Nephron progenitor cell (in vitro differentiated cells): ENCODE measurements at places on chromosomes 2 and 18.

GRCh38 chr2:28360718-28361293 lies 31.9 kb upstream of the FOSL2 start:
- no peak for DNase-seq

- no peak for DNase-seq
Measured at GRCh38 chr18:61608316-61608715, 275.1 kb downstream of the CDH20 start.

GRCh38 chr18:76348267-76349066 lies 146.6 kb downstream of the ZNF516 start:
- DNase-seq: peak; percentile 48

DNA sequence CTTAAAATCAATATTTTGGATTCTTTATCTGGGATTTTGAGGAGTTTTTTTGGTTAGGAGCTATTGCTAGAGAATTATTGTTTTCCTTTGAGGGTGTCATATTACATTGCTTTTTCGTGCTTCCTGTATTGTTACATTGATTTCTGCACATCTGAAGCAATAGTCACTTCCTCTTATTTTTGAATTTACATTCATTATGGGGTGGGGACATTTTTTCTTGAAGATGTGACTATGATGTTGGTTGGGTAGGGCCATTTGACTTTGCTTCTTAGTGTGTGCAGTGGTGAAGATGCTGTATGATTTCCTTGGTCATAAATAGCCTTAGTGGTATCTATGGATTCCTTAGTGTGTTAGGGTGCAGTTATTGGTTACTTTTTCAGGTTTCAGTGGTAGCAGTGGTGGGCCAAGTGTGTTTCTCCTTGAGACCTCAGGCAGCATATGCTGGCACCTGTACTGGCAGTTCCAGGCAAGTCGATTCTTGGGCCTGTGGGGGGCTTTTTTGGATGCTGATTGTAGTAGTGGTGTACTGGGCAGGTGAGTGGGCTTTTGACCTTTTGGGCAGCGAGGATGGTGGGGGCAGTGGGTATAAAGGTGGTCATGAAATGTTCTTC lies 61.8 kb downstream of the ARHGAP25 start:
- no peak for DNase-seq

DNA sequence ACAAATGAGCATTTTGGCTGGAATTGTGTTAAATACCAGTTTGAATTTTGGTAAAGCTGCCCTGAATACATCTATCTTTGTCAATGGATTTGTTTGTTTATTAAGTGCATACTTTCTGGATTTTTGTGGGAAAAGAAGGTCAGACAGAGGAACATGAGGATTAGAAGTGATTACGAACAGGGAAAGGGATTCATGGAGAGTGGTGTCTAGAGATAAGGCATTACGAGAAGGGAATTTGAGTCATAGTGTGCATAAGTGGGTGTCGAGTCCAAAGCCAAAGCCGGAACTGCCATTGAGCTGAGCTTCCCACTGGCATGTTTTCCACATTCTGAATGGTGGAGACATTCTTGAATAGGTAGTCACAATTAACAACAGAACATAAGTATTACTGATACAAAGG lies 68.9 kb upstream of the EFEMP1 start:
- DNase-seq: no peak

- no peak for DNase-seq
Measured at GRCh38 chr18:49524349-49524748, 37.3 kb upstream of the C18orf32 start.

GRCh38 chr2:241379481-241380480 lies 23.7 kb downstream of the FARP2 start:
- DNase-seq: no peak

GRCh38 chr2:2698182-2699120 lies 367.4 kb upstream of the MYT1L start:
- no peak for DNase-seq

DNA sequence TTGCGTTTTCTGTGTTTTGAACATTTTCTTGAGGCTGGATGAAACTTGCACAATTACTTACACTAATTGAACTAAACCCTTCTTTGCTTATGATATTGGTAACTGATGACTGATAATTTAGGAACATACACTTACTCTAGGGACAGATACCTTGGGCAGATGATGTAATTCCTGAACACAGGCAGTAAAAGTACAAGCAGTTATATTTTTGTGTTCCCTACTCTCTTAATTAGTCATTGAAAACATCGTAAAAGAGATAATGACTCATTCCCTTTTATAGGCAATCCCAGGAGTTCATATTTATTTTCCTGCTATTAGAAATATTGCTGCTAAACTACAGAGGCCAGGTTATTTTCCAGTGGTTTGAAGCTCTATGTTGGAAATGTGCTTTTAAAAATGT lies 46.4 kb downstream of the CCDC85A start:
- DNase-seq: no peak

- no peak for DNase-seq
Measured at GRCh38 chr2:196274387-196274809, 103.0 kb upstream of the STK17B start.

- DNase-seq: no peak
Measured at GRCh38 chr2:55628931-55629330, 11.5 kb upstream of the PPP4R3B start.

GRCh38 chr2:166332106-166332505 lies 43.6 kb downstream of the SCN9A start:
- DNase-seq: no peak

DNA sequence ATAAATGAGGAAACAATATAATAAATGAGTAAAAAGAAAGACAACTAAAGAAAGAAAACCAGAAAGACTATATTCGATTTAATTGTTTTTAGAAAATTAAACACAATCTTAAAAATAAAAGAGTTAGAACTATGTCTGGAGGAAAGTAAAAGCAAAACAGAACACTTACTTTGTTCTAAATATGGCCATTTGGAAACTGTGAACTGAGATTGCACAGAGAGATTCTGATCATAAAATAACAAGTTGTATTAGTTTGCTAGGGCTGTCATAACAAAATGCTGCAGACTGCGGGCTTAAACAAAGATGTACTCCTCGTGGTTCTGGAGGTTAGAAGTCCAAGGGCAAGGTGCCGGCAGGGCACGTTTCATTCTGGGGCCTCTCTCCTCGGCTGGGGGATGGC lies 128.1 kb upstream of the AQP4 start:
- no peak for DNase-seq

DNA sequence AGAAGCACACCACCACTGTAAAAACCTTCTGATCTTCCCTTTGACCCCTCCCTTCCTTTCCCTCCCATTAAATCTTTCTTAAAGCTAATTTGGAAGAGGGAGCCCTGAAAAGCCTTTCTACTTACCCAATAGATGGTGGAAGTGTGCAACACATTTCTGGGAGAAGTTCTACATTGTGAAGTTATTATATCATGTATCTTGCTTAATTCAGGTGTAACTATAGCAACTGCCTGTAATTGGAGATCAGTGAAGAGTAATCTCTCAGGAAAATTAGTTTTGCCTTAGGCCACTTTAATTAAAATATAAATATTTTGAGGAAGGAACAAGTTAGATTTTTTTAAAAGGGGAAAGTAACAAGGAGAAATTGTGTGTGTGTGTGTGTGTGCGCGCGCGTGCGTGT lies 266.0 kb downstream of the SH3BP4 start:
- no peak for DNase-seq

DNA sequence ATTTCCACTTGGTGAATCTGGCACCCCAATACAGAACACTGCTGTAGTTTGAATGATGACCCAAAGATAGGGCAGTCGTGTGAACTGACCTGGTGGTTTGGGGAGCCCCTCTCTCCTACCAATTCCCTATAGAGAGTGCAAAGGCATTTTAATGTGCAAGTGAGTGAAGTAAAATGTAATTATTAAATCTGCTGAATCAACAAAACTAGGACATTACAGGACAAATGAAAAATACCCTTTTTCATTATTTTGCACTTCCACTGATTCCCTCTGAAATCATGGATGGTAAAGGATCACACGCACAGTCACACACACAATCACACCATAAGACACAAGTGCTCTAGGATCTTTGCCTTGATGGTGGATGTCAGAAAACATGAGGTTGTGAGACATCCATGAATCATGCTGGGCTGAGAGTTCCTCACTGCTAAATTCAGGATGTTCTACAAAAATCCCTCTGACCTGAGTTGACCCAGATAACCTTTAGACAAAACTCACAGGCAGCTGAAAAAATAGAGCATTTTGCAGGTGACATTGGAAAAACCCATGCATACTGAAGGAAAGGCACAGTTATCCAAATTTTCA lies 197.4 kb downstream of the FBXO15 start:
- DNase-seq: no peak

- DNase-seq: no peak
Measured at GRCh38 chr2:212392544-212392943, 146.1 kb downstream of the ERBB4 start.

DNA sequence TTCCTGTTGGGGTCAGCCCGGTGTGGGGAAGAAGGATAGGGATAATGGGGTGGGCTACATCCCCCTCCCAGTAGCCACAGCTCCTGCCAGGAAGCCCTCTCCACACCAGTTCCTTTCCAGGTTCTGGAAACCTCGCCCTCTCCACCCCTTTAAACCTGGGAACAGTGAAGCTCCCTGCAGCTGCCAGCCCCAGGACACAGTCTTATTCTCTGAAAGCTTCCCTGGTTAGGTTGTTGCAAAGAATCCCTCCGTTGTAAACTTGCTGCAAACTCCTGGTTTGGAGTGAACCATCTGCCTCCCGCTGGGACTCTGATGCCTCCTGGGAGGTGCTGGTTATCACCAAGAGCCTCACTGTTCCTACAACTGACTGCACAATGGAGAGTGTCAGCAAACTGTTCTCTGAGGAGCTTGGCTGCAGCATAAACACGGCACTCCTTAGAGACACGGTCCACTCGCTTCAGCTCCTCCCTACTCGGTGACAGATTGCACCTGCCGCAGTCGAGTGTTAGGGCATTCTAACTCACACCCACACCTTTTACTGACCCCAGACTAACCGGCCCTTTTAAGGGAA lies 261.8 kb upstream of the RAB6C start:
- peak; percentile 23 for DNase-seq
